ENCODE measurements at places on chromosomes 16 and 17. TPM values are rescaled to one million over a fixed set of nuclear protein-coding genes. Genes with fewer than 3 reads are reported as not detected.

GRCh38 chr16:8686031-8686621 lies 11.7 kb downstream of the ABAT start:
- no peak for DNase-seq

DNA sequence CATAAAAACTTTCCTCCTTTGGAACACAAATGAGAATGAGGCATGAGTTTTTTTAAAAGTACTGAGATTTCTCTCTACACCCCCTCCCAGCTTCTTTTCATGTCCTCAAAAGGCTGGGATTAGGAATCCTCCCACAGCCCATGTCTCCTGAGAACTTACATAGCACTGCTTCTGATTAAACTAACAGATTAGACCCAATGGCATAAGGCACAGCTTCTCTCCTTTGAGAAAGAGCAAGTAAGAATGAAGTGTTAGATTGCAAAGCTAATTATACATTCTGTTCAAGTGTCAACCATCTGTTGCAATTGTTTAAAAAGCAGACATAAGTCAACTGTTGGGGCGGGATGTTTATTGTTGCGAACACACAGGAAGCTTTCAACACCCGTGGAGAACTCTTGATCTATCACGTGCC lies 715.1 kb downstream of the CDH11 start:
- no peak for DNase-seq

- no peak for DNase-seq
Observed at GRCh38 chr16:88891083-88891482, 24.6 kb upstream of the PABPN1L start.

GRCh38 chr17:1773696-1774181 lies 11.9 kb downstream of the SERPINF1 start:
- DNase-seq, result no peak

Gene KRT23
- 1.5 TPM for total RNA-seq

Gene JUP
- total RNA-seq, result 578 TPM

Gene HCRT
- not detected for total RNA-seq

Gene SLC16A11
- total RNA-seq, result not detected
